Psoas muscle (tissue), 8 donors: ENCODE measurements at places on chromosomes 2 and 18.

DNA sequence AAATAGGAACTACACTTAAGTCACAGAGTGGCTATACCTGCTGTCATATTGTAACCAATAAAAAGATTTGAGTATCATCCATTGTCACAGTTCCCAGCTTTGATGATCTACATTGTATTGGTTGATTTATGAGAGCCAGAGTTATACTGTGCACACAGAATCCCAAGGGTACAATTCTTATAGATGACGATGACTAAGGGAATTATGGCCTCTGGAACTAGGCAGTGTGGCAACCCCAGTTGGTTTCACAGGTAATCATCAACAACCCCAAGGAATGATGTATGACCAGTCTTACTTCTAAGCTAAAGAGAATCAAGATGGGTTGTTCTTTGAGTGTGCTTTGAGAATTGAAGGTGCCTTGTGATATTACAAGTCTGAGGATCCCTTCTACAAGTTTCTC lies 217.3 kb downstream of the ETAA1 start:
- no peak for DNase-seq

DNA sequence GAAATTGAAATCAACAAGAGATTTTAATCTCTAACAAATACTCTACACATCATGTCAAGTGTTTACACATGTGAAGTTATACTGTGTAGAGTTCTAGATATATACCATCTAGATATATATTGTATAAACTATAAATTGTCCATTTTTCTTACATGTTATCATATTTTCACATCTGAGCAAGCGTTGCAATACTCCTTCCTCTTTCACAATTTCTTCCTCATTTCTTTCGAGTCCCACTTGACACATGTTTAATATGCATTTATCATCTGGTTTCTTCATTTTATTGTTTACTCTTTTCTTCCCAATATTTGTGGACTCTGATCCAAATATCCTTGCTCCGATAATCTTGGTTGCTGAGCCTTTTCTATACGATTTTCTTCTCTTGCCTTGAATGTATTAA lies 50.2 kb downstream of the UNC80 start:
- DNase-seq: no peak

GRCh38 chr2:48767330-48767729 lies 11.8 kb upstream of the LHCGR start:
- no peak for DNase-seq

- no peak for DNase-seq
Measured at GRCh38 chr2:221792971-221793521, 220.9 kb upstream of the EPHA4 start.

DNA sequence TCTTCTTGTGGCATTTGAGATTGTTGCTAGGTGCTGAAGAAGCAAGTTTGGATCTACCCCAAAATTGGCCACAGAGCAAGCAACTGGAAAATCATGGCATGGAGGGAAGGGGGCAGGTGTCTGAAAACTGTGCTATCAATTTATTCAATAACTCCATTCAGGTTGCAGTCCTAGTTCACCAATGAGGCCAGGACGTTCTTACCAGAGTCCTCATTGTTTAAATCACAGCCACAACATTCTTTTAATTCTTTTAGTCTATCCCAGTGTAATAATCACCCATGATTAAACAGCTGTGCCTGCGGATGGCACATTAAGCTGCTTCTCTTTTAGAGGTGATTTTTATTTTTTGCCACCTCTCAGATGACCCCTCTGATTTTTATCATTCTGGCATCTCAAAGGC lies 103.5 kb downstream of the ANKRD44 start:
- no peak for DNase-seq

DNA sequence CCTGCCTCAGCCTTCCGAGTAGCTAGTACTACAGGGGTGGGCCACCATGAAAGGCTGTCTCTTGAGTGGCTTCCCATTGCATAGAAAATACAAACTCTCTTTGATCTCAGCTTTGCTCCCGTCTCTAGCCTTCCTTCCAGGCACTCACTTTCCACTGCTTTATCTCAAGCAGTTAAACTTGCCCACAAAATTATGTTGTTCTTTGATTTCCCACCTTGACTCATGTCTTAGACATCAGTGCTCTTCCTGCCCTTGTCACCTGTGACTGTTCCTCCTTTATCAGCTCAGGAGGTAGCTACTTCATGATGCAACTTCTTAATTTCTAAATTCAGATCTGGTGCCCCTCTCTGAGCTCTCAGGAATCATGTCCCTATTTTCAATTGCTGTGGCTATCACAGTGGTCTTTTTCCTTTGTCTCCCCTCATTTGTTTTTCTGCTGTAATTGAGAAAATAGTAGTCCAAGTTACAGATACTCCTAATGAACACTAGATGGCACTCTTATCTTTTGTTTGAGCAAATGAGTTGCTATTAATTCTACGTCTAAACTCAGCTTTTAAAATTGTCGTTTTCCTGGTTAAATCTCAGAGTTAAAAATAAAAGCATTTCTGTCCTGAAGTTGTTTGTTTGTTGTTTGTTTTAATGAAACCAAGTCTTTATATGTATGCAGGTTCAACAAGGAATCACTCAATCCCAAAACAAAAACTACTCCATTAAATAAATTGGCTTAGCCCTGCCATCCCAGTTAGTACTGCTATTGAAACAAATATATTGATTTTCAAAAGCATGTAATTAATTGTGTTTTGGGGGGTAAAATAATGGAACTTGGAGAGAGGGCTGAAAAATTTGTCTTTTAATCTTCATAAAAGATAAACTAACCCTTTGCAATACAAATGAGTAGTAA lies 46.9 kb upstream of the GREB1L start:
- no peak for DNase-seq

DNA sequence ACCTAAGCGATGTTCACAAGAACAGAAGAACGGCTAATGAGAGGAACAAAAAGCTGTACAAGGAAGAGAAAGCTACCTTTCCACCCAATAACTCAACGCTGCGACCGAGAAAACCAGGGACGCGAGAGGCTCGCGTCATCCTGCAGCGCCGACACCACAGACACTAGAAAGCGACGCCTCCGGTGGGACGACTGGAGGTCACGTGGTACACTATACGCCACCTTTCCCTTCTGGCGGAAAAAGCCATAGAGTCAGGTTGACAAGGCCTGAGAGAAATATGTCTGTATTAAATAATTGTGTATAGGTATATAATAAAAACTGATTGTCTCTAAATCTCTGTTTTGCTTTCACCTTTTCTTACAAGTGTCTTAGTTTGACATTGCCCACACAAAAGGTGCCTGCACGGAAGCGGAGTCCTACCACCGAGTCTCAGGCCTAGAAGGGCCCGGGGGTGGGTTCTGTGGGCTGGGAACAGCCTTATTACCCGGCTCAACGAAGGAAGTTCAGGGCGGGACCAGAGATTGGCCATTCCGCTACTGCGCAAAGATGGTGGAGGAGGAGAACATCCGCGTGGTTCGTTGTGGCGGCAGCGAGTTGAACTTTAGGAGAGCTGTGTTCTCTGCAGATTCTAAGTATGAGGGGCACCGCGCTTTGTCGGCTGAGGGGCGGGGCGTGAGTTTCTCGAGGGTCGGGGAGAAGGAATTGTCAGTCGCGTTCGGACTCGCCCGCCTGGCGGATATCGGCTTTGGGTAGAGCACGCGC lies at the start of gene WDR75:
Gene WDR75, plus strand, starts transcription at position 528 of the 762 bp plus-strand sequence. Its CDS starts 19 bp downstream, at position 547.
- DNase-seq: peak; percentile 94

DNA sequence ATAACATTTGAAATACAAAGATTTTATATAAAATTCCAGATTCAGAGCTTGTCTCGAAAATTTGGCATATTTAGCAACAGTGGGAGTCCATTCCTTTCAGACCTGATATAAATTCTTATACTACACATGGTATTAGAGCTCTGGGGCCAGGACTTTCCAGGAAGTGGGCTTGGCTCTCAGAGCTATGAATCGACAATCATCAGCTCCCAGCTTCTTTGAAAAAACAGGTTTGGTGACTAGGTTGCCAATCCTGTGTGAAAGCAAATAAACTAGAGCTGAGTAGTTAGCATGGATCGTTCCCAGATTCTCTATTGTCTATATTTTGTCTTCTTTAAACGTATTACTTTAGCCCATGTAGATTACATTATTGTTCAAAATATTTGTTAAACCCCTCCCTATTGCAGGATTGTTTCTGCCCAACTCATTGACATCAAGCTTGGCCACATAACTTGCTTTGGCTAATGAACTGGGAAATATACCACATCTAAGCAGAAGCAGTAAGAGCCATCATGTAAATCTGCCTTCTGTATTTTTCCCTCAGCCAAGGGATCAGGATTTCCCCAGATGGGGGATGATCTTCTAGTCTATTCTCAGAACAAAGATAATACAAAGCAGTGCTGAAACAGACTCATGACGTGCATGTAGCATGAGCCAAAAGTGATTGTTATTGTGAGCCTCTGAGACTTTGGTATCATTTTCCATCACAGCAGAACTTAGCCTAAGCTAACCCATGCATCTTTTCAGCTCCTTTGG lies 105.4 kb downstream of the KCNH7 start:
- no peak for DNase-seq

- no peak for DNase-seq
Measured at GRCh38 chr2:74037379-74037860, 52.7 kb downstream of the TET3 start.

DNA sequence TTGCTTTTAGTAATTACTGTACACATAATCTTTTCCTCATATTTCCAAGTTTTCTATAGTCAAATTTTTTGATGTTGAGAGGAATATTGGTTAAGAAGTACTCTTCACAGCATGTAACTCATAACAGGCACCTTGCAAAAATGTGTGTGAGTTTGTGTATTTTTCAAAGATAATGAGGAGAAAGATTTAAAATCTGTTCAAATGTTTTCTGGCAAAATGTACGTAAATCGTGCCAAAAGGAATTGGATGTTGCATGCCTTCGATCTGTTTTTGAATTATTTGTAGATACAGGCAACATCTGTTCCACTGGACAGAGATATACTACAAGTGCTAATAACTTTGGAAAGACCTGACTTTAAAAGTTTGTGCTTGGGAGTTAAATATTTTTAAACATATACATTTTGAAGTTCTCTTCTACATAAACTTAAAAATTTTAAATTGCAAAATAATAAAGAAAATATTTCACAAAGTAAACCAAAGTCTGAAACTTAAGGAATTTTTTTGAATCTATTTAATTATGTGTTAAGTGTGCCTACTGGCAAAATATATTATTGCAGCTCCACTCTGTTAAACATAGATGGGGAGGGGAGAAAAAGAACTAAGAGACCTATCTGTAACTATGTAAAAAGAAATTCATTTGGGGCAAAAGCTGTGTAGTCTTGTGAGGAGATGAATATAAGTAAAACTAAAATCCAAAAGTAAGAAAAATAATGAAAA lies 133.5 kb upstream of the UBE2E3 start:
- no peak for DNase-seq

GRCh38 chr2:226773291-226773690 lies 26.3 kb downstream of the IRS1 start:
- no peak for DNase-seq
